ENCODE measurements at places on chromosomes 4 and X.

DNA sequence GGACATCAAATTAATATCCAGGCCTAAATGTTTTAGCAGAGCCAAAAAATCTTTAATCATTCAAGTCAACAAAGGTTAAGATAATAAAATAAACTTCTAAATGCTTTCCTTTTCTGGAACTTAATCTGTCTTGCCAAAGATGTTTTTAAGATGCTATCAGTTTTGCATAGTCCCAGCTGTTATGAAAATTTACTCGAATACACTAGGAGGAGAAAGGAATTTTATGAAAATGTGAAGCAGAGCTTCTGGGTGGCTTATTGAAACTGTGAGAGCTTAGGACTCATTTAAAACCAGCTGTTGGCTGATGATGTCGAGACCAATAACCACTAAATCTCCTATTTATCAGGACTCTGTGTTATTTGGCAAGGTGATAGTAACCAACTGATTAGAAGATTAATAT lies 202.2 kb upstream of the ETNPPL start:
- ATAC-seq = no peak

DNA sequence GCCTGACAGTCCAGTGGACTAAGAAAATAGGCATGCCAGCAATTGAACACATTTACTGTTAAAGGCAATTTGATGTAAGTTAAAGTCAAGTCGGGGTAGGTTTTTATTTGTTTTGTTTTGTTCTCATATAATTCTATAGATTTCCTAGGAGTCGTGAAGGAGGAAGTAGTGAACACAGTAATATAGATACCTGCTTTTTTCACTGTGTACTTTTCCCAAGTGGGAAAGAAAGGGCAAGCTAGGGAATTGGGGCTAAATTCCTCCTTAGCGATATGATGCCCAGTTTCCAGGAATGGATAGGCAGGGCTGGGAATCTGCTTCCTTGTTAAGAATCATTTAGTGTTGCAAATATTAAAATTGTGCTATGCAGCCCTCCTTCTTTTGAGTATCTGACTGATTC lies 271.0 kb downstream of the ARHGAP24 start:
- no peak for ATAC-seq

- ATAC-seq = no peak
Observed at GRCh38 chr4:11004818-11005217, 320.2 kb upstream of the CLNK start.

- ATAC-seq = peak; percentile 52
Observed at GRCh38 chr4:111064342-111064993, 441.6 kb upstream of the PITX2 start.

- ATAC-seq = no peak
Observed at GRCh38 chr4:164224871-164225270, 529.1 kb upstream of the SMIM31 start.

DNA sequence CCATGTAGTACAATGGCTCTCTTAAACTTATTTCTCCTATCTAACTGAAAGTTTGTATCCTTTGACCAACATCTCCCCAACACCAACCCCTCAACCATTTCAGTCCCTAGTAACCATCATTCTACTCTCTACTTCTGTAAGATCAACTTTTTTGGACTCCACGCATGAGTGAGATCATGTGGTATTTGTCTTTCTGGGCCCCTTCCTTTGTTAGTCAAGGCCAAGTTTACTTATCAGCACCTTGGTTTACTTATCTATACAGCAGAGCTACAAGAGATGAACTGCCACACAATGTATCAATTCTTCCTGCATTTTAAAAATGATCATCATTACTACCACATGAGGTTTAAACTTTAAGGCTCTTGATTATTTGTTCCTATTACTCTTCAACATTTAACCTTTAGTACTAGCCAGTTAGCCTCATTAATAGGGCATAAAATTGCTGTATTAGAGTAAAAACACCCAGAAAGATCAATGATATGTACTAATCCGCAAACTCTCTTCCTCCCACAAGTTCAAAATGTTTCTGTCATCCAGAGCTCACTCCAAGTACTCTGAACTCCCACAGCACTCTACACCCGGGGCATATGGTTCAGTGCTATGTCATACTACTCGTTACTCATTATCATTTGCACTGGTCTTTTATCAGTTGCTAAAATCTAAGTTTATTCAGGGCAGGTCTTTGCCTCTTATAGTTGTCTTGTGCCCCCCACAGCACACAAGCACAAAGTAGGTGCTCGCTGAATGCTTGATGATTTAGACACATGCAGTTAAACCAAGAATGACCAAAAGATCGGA lies 145.7 kb upstream of the ADAMTS3 start:
- no peak for ATAC-seq

DNA sequence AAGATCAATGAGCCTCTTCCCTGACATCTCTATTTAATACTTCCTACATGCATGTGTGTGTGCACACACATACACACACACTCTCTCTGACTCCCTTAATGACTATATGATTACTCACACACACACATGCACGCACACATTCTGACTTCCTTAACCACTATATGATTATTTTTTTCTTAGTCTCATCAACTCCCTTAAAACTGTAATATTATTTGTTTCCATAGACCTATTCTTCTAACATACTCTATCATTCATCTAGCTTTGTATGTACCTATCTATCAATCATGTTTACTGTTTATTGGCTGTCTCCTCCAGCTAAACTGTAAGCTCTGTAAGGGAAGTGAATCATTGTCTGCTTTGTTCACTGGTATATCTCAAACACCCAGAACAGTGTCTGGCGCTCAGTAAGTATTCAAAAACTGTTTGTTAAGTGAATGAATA lies 236.6 kb downstream of the RASL11B start:
- ATAC-seq = peak; percentile 43

DNA sequence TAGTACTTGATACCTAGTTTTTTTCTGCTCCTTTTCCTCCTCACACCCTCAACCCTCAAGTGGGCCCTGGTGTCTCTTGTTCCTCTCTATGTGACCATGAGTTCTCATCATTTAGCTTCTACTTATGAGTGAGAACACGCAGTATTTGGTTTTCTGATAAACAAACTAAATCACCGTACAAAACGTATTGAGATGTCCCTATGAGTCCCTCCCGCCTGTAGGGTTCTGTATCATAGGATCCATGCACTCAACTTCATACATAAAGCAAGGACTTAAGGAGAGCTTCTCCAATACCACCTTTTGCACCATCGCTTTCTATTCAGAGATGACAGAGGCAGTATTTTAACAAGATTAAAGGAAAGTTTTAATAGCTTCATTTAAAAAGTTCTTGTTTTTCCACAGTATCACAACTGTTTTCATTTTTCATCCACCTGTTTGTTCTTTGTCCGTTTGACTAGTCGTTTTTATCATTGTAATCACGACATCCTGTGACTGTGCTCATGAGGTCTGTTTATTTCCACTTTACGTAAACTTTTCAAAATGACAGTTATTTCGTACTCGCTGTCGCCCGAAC lies 457 bp upstream of the RAB9A start:
- ATAC-seq = peak; percentile 58

DNA sequence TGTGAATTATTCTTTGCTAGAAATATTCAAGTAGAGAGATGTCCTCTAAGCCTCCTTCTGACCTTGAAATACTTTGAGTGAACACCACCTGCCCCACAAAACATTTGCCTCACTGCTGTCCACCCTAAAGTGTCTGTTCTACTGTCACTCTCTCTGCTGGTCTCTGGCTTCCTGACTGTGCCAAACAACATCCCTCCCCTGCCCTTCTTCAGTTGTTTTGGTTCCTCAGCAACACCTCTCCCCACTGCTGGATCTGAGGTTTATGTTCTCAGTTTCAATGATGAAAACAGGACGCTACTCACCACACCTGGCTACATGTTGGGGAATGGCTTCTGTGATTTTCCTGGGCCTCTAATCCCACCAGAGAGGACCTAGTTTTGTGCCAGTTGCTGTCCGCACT lies 456.9 kb downstream of the BCOR start:
- ATAC-seq = peak; percentile 48
